ENCODE measurements at places on chromosomes 2 and 18.
A peak's percentile ranks its signal among the peaks of the same experiment; 100 is the strongest.

DNA sequence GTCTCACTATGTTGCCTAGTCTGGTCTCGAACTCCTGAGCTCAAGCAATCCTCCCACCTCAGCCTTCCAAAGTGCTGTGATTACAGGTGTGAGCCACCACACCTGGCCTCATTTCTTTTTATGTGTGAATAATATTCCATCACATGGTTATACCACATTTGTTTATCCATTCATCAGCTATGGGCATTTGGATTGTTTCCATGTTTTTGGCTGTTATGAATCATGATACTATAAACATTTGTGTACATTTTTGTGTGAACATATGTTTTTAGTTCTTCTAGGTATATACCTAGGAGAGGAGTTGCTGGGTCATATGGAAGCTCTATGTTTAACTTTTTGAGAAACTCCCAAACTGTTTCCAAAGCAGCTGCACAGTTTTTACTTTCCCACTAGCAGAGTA lies 24.4 kb downstream of the PKP4 start:
- DNase-seq: no peak

DNA sequence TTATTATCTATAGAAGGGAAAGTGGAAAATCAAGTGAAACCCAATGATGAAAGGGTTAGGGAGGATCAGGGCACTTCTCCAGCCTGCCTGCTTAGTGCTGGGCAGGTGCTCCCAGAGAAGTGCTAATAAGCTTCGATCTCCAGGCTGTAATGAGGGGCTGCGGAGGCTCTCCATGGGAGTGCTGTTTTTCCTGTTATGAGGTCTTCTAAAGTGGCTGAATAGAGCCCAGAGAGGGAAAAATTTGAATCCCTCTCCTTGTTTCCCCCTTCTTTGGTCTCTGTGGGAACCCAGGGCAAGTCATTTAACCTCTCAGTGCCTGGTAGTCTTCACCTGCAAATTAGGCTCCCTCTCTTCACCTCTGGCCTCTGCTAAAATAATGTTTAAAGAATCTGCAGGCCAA lies 351.7 kb upstream of the DCC start:
- DNase-seq: no peak

DNA sequence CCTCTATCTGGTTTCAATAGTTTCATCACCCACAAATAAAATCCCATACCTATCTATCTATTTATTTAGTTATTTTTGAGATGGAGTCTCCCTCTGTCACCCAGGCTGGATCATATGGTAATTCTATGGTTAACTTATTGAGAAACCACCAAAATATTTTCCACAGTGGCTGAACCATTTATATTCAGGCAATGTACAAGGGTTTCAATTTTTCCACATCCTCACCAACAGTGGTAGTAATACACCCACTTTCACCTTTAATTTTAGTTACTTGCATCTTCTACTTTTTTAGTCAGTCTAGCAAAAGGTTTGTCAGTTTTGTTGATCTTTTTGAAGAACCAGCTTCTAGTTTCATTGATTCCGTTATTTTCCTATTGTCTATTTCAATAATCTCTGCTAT lies 46.1 kb upstream of the PHLPP1 start:
- no peak for DNase-seq

DNA sequence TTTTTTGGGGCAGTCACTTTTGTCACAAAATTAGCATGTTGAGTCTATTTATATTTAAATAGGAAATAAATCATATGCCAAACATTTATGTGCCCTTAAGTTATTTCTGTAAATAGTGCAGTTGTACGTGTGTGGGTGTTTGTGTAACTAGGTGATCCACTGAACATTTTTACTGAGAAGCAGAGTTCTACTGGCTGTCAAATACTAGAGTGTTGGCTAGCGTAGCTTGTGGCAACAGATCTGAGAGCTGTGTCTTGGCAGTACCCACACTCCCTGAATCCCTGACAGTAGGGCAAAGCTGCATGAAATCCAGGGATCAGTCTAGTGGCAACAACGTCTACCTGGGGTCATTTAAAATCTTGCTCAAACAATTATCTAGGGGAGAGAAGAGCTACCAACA lies 273.1 kb upstream of the SLC8A1 start:
- no peak for DNase-seq

DNA sequence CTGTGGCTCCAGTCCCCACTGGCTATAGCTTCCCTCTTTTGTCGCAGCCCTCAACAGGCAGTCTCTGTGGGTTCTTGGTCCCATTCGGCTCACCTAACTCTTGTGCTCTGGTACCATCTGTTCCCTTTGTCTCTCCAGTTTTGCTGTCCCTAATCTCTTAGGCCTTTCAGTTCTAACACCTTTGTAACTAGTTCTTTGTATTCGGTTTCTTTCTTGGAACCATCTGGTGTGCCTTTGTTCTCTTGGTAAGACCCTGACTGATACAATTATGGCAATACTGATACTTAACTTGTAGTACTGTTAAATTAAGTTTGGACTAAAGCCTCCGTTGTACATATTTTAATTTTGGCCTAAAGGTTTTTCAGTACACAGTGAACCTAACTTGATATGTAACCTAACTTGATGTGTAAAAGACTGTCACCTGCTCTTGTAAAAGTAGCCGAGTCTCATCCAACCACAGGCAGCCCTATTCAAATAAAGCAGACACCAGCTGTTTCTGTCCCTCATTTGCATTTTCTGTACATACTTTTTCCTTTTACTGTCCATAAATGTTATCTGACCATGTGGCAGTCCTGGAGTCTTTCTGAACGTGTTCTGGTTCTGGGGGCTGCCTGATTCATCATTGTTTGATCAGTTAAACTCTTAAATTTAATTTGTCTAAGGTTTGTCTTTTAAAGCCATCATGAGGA lies 4.8 kb upstream of the MRPL44 start:
- DNase-seq: no peak

- DNase-seq: no peak
Measured at GRCh38 chr18:9868857-9869714, 16.7 kb upstream of the TXNDC2 start.

DNA sequence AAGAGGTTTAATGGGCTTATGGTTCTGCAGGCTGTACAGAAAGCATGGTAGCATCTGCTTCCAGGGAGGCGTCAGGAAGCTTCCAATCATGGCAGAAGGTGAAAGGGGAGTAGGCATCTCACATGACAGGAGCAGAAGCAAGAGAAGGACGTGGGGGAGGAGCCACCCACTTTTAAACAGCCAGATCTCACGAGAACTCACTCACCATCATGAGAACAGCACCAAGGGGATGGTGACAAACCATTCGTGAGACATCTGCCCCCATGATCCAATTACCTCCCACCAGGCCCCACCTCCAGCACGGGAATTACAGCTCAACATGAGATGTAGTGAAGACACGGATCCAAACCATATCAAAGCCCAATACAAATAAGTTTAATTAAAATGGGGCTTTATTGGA lies 113.8 kb downstream of the ATL2 start:
- DNase-seq: no peak

DNA sequence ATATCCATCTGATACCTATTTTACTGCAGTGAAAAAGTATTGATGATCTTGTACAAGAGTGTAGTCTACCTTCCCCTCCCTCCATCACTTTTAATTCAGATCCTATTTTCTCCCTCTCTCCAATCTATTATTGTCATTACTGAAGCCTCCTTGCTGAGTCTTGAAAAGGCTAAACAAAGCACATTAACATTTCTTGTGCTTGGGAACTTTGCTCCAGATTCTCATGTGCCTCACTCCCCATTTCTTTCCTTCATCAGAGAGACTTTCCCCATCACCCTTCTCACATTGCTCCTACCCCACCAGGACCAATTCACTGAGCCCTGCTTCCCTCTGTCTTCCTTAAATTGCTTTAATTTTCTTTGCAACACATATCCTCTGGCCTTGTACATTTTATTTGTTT lies 736.2 kb upstream of the GCFC2 start:
- no peak for DNase-seq

GRCh38 chr18:2906704-2907549 lies 60.1 kb downstream of the EMILIN2 start:
- no peak for DNase-seq

- DNase-seq: no peak
Measured at GRCh38 chr2:179250848-179251504, 13.7 kb downstream of the SESTD1 start.

GRCh38 chr2:101803128-101803527 lies 105.6 kb downstream of the MAP4K4 start:
- peak; percentile 60 for DNase-seq

DNA sequence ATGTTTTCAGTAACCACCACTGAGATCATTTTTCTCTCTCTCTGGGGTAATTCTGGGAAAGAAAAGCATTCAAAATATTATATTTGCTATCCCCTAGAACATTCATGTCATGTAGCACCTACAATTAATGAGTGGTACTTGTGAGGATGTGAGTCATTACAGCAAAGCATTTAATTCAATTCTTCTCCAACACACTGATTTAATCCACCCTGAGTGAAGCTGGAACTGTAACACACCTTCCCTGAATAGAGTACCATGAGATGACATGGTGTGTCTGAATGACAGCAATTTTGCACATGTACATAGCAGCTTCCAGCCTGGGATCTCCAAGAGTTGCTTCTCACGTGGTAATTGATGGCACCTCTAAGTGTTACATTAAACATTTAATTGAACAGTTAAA lies 207.1 kb upstream of the SLC14A2 start:
- no peak for DNase-seq

DNA sequence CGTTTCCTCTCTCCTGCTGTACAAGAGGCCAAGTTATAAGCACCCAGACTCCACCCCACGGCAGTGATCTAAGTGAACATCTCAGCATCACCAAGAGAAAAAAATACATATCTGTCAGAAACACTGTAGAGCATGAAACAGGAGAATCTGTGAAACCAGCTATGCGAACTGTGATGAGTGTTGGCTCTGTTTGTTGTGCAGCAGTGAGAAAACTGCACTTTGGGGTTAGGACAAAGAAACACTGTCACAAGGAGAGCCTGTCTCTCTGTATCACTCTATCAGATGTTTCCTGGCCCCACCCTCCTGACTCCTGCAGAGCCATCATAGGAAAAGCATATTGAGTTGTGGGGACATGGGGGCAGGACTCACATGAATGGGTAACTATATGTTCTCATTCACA lies 87.1 kb downstream of the LAMA3 start:
- no peak for DNase-seq

DNA sequence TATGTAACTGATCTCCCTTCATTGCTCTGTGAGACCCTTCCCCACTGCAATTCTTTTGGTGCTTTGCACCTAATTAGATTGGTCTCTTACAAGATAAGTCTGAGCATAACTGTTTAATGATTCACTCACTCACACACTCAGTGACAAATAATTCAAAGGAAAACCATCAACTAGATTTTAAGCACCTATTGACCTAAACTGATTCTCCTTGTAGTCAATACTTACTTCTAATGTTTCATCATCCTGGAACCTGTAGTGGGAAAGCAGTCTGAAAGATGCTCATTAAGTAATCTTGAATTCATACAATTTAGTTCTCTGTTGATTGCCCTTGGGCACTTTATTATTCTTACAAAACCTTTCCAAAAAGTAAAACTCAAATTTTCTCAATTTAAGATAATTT lies 74.3 kb upstream of the COL5A2 start:
- DNase-seq: no peak

DNA sequence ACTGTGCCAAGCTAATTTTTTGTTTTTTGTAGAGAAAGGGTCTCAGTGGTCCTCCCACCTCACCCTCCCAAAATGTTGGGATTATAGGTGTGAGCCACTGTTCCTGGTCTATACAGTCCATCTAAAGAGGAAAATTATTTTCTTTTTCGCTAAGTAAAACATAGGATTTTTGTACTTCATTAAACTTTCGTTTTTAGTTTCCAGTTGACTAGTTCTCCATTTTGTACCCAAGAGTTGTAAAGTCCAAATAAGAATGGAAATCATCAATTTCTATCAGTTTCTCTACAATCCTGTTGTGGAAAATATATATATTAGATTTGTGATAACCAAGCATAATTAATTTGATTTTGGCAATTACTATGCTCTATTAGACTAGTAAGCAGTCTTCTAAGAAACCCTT lies 156.4 kb downstream of the BABAM2 start:
- no peak for DNase-seq

DNA sequence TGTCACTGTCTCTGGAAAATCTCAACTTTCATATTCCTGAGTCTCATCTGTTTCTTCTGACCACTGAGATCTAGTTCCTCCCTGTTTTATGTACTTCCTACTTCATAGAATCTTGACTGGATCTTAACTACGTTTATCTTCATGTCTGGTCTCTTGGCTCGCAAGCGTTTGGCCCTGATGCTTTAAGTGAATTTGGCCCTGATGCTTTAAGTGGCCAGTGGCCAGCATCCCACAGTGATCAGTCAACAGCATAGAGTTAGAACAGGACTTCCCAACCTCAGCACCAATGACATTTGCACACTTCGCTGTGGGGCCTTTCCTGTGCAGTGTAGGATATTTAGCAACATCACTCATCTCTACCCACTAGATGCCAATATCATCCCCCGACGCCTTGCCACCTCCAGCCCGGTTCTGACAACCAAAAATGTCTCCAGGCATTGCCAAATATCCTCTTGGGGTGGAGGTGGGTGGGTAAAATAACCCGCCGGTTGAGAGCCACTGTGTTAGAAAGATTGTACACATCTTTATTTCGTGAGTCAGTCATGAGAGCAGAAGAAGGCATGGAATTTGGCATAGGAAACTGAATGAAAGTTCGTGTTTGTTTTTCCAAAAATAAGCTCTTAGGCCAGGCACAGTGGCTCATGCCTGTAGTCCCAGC lies 12.2 kb downstream of the TM4SF20 start:
- peak; percentile 93 for DNase-seq

- DNase-seq: no peak
Measured at GRCh38 chr2:215863687-215864086, 149.7 kb downstream of the MREG start.
